ENCODE measurements at places on chromosomes 4 and X.

DNA sequence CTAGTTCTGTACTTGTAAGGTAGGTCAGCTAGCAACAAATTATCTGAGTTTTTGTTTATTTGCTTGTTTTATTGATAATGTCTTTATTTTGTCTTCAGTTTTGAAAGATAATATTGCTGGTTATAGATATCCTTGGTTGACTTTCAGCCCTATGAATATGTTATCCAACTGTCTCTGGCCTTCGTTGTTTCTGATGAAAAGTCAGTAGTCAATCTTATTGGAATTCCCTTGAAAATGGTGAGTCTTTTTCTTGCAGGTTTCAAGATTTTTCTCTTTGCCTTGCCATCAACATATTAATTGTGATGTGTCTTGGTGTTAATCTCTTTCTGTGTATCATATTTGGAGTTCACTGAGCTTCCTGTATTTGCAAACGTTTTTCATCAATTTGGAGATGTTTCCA is 113.1 kb upstream of the NEIL3 start:
- no peak for DNase-seq

- no peak for DNase-seq
These were observed 22.6 kb downstream of the LAMP2 start for GRCh38 chrX:120446498-120446897.

DNA sequence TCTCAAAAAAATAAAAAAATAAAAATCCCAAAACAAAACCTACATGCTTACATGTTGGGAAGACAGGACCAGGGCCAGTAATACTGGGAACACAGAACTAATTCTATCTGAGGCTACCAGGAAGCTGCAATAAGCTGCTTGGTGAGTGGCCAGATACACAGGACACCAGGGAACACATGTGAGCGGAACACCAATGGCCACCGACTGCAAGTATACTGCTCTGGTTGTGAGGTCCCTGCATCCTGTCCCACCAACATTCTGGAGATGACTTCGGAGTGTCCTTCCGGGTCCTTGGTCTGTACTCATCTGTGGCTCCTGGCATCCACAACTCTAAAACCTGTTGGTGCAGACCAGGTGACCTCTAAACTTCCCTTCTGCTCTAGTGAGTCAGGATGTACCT is 2.7 kb downstream of the TNIP2 start:
- DNase-seq, result no peak

DNA sequence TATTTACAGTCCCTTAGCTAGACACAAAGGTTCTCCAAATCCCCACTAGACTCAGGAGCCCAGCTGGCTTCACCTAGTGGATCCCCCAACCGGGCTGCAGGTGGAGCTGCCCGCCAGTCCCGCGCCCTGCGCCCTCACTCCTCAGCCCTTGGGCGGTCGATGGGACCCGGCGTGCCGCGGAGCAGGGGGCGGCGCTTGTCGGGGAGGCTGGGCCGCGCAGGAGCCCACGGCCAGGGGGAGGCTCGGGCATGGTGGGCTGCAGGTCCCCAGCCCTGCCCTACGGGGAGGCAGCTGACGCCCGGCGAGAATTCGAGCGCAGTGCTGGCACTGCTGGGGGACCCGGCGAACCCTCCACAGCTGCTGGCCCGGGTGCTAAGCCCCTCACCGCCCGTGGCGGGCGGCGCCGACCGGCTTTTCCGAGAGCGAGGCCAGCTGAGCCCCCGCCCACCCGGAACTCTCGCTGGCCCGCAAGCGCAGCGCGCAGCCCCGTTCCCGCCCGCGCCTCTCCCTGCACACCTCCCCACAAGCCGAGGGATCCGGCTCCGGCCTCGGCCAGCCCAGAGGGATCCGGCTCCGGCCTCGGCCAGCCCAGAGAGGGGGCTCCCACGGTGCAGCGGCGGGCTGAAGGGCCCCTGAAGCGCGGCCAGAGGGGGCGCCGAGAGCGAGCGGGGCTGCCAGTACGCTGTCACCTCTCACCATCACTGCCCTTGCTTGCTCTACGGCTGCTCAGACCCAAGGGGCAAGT is 39.4 kb downstream of the WFS1 start:
- no peak for DNase-seq

GRCh38 chrX:124348182-124348581 is 1.8 kb downstream of the SH2D1A start:
- DNase-seq, result no peak

DNA sequence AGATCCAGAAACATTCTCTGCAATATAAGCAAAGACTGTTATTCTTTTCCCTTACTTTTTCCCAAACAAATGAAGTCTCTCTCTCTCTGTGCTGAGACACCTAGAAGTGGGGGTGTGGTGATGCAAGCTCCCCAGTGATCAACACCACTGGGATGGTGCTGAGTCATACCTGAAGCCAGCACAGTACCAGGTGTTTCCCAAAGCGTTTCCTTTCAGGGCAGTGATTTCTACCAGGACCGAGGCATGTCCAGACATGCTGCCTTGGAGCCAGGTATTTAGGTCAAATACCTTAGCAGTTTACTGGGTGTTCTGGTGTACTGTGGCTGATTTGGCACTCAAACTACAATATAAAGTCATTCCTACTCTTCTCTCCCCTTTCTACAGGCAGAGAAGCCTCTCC is 726.5 kb downstream of the FAM133A start:
- no peak for DNase-seq
